ENCODE measurements at places on chromosomes 1 and 21.

DNA sequence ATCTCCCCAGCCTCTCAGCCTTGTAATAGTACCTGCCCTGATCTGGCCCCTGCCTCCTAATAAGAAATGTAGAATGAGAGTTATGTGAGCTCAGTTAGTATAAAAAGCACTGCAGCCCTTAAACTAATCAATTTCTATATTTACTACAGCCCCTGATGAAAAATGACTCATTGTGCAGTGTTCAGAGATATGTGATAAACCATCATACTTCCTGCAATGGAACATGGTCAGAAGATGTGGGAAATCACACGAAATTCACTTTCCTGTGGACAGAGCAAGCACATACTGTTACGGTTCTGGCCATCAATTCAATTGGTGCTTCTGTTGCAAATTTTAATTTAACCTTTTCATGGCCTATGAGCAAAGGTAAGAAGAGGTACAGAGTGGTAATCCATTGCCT, 176.8 kb upstream of the PDE4B start:
- no peak overlapping the region for H3K27ac ChIP-seq
- H3K27me3 ChIP-seq = no peaks in the 10 kb centered on the region
- H3K4me1 ChIP-seq = no peaks in the 10 kb centered on the region
- no peaks in the 10 kb centered on the region for H3K36me3 ChIP-seq

DNA sequence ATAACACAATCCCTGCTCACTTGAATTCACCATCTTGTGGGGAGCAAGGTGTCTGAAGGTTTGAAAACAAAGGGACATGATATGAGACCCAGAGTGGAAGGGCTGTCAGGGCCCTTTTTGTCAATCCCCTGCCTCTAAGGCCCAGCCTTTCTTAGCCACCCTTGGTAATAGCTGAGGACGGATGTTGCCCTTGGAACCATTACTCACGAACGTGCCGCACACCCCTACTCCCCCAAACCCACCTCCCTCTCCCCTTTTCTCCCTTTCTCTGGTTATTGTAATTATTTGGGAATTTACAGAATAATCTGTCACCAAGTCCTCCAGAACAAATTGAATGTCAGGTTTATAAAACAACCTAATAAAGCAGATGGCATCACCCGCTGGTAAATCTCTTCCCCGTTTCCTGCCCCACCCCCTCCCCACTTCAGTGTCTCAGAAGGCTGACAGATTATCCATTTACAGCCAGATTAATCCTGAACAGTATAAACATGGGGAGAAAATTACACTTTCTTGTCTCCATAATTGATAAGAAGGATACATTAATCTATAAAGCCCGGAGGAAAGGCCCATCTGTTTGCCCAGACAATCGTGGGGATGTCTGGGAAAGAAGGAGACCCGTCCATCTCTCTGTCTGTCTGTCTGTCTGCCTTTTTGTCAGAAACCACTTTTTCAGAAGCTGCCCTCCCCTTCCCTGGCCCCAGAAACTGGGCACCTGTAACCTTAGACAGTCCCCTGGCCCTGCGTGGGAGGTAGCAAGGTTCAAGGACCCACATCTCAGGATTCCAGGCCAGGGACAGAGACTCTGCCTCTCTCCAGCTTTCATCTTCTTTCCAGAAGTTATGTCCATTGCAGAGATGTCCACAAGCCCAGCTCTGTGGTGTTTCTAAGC, 60.6 kb upstream of the CD34 start:
- no peak overlapping the region for H3K27ac ChIP-seq
- DNase-seq = no peak
- no peaks in the 10 kb centered on the region for H3K36me3 ChIP-seq
- H3K27me3 ChIP-seq = peaks cover 40% of the 10 kb centered on the region
- H3K4me1 ChIP-seq = no peaks in the 10 kb centered on the region
- H3K4me3 ChIP-seq = no peak overlapping the region

DNA sequence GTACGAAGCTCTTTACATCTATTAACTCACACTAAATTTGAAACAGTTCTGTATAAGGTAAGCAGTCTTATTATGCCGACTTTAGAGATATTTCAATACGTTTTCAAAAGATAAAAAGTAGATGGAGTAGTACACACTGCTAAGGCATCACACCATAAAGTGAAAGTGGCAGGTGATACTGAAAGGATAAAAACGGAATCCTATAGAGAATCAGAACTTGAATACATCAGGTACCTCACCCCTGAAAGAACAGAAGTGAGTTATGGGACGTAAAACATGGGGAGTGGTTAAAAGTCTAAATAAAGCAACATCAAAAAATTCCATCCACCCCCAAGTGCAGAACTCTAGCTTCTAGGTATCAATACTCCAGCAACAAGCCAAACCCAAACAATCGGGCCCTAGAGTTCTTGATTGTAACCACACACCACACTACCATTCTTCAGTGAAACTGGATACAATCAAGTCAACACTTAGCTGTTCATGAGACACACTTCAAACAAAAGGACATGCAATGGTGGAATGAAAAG, 142.6 kb downstream of the SMYD3 start:
- H3K4me3 ChIP-seq = no peak overlapping the region
- no peak for DNase-seq
- H3K4me1 ChIP-seq = peaks cover 8% of the 10 kb centered on the region
- H3K27ac ChIP-seq = no peak overlapping the region
- no peaks in the 10 kb centered on the region for H3K27me3 ChIP-seq
- no peaks in the 10 kb centered on the region for H3K36me3 ChIP-seq

DNA sequence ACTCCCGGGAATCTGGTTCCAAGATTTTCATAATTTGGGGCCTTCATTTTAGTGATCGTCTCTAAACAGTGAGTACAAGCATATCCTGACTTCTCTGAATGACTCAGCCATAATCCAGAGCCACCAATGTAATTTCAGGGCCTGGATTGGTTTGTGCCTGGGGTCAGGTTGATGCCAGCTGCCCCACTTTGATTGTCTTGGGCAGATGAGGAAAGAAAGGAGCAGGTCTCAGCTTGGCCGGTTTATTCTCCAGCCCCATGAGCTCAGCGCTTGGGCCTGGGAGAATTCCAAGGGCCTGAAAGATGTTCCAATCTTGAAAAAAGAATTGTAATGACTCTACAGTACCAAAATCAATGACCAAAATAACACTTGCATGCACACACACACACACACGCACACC, 71.2 kb upstream of the ECE1 start:
- no peak for DNase-seq
- no peaks in the 10 kb centered on the region for H3K27me3 ChIP-seq
- H3K4me3 ChIP-seq = no peak overlapping the region
- no peaks in the 10 kb centered on the region for H3K36me3 ChIP-seq
- no peak overlapping the region for H3K27ac ChIP-seq
- no peaks in the 10 kb centered on the region for H3K4me1 ChIP-seq
